ENCODE measurements at places on chromosomes 7 and 10.

DNA sequence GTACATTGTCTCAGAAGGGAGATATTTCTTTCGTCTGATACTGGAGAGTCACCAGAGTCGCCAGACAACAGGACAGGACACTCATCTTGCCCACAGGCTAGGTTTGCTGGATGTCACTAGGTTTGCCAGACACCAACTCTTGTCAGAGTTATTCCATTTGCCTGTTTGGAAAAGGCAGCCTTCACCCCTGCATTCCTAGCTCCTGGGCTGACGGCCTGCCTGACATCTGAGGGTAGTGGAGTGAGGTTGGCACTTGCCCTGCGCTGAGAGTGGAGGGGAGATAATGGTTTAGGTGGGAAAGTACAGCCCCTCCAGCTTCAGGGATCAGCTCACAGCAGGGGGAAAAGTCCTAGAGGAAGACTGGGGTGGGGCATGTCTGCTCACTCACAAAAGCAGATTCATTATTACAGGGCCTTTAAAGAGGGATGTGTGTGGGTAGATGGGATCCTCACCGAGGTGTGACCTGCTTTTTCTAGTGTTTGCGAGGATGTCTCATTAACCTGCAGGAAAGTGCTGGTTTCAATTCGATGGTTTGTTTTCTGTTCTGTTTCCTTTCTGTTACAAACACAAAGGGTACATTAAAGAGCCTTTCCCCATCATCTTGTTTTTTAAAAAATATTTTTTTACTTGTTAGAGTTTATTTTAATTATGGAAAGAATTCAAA, 79.3 kb upstream of the TNS3 start:
- DNase-seq, result no peak

GRCh38 chr7:57868771-57869483, 418.9 kb downstream of the ZNF716 start:
- no peak for DNase-seq

DNA sequence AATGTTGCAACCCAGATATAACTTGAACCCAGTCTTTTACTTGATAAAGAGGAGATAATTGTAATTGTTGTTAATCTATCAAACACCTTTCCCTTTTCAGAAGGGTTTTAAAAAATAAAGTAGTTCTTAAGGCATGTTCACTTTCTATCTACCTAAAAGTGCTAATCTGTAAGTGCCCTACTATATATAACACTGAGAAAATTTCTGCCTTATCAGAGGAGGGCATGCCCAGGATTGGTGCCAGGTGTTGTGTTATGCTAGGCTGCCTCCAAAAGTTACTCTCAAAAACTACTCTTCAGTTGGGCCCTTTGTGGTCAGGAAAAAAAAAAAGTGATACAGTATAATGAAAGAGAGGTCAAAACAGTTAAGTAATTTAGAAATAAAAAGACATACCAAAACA, 36.3 kb downstream of the SMNDC1 start:
- no peak for DNase-seq

GRCh38 chr7:716222-716621, 10.3 kb upstream of the DNAAF5 start:
- DNase-seq, result no peak

- no peak for DNase-seq
Observed at GRCh38 chr7:29976673-29977415, 12.8 kb downstream of the SCRN1 start.

- no peak for DNase-seq
Observed at GRCh38 chr7:16484453-16485158, 19.1 kb upstream of the SOSTDC1 start.

DNA sequence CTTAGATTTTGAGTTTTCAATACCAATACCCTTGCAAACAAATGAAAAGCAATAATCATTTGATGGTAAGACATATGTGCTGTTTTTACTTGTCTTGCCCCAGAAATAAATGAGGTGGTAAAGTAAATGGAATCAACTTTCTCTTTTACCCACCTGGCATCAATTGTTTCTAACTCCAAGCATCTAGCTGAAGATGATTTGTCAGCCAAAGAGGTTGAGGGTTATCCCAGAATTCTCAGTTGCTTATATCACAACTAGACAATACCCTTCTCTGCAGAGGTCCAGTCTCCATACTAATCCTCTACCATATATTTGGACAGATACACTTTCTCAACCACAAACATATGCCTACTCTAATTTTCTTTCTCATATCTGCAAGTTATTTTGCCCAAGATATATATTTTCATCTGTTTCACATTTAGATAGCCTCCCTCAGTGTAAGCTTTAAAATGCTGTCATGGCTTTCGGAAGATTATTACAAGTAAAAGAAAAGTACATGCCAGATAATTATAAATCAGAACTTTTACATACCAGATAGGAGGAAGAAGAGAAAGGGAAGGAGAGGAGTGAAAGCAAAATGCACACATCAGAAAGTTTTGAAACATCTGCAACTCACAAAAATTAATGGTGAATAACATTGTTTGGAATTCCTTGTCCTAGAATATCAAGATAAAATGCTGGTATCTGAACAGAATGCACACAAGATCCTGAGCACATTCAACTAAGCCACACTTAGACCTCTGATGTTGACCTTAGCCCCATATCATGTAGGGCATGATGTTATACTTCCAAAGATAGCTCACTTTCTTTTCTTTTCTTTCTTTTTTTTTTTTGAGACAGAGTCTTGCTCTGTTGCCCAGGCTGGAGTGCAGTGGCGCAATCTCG, 146.6 kb downstream of the REEP3 start:
- DNase-seq, result no peak

DNA sequence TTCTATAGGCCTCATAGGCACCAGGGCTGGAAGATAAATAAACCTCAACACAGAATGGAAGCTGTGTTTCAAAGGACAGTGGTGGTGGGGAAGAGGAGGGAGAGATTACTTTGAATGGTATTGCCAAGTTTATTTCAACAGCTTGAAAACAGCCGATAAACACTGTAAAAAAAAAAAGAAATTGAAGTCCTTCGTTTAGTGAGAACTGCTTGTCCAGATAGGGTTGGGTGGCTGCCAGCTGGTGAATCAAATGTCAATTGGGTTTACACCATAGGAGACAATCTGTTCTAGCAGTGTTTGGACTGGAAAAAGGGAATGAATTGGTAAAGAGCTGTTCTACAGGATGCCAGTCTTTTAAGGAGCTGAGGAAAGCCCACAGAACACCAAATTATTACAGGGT, 254.8 kb downstream of the PHF14 start:
- DNase-seq, result no peak

GRCh38 chr10:85791818-85792532, 574.6 kb downstream of the GRID1 start:
- DNase-seq, result no peak
